Activated effector memory CD4-positive, alpha-beta T cell treated with anti-CD3 and anti-CD28 coated beads, Interleukin-2, amount 50 U/mL, for 16 hours (primary cell): ENCODE measurements at places on chromosomes 5 and 9.

- DNase-seq, result no peak
Observed at GRCh38 chr5:75189353-75189752, 47.3 kb downstream of the ANKRD31 start.

- DNase-seq, result no peak
Observed at GRCh38 chr5:110439296-110439695, 287.2 kb downstream of the TMEM232 start.

DNA sequence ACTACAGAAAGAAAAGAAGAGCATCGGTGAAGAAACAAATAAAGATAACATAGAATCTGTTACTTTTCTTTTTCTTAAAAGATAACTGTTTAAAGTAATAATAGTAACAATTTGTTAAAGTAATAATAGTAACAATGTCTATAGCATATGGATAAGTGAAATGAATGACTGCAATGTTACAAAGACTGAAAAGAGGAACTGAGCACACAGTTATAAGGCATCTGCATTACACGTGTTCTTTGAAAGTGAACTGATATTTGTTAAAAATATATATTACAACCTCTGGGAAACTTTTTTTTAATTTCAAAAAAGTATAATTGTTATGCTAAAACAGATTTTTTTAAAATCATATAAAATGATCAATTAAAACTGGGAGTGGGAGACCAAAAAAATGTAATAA is 88.4 kb upstream of the FST start:
- no peak for DNase-seq

GRCh38 chr5:88258636-88259035 is 10.0 kb downstream of the TMEM161B start:
- DNase-seq, result no peak

GRCh38 chr9:98178874-98179850 is 13.3 kb downstream of the CORO2A start:
- no peak for DNase-seq

- no peak for DNase-seq
Observed at GRCh38 chr9:26880262-26880661, 12.3 kb downstream of the CAAP1 start.

- no peak for DNase-seq
Observed at GRCh38 chr5:107814183-107814827, 143.6 kb upstream of the EFNA5 start.
